ENCODE measurements at places on chromosomes 5 and 9.

DNA sequence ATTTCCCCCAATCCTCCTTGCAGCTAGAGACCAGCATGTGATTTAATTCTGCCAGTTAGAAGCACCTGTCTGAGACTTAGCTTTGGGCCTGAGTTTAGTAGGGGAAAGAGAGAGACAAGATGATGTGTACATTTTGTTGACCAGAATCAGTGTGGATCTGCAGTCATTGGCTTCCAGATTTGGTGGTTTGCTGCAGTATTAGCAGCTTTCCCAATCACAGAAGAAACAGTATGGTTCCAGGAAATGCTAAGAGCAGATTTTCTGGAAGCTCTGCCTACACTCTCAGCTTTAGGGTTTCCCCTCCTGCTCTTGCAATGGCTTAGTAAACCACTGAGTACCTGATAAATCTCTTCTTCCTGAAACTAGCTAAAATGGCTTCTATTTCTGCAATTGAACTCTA lies 48.8 kb upstream of the FREM1 start:
- no peak for DNase-seq

GRCh38 chr5:139915266-139915665 lies 119.7 kb downstream of the PSD2 start:
- no peak for DNase-seq

DNA sequence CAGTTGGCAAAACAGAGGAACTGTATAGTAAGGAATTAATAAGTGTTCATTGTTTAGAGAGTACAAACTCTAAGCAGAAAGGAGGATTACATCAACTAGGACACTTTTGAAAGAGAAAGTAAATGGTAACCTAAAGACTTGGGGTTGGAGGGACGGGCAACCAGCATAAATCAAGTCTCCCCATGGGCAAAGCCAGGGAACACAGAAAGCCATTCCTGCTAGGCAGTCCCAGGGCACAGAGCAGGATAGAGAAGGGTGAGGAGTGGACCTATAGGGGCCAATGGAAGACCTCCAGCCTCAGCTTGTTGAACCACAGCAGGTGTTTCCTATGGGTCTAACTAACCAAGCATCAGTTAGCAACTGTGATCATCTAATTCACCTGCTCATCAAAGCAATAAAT lies 9.2 kb upstream of the ERAP1 start:
- DNase-seq, result no peak

DNA sequence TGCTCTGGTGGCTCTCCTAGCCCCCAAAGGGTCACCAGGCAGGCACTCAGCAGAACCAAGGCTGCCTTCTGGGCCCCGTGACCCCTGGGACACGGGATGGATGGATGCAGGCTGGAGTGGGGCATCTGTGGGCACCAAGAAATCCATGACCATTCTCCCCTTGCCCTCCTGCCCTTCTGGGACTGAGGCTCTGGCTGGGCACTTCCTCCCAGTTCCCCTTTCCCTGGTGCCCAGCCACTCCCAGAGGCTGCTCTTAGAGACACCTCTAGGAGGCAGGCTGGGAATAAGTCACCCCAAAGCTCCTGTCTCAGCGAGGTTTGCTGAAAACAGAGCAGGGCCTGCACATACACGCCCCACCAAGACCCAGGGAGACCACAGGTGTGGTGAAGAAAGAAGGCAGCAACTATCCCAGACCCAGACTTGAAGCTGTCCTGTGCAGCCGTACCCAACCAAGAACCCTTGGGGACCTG lies 943 bp downstream of the STING1 start:
- DNase-seq, result no peak

DNA sequence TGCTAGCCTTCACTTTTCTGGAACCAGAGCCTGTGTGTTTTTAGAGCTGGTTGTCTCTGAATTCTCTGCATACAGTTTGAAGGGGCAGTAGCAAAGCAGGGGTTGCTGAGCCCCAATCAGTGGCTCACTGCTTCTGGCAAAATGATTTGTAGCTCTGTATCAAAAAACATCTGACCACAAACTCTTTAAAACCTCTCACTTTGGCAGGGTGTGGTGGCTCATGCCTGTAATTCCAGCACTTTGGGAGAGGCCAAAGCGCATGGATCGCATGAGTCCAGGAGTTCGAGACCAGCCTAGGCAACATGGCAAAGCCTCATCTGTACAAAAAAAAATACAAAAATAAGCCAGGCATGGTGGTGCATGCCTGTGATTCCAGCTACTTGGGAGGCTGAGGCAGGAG lies 28.3 kb upstream of the APC start:
- no peak for DNase-seq
